Activated T-cell treated with anti-CD3 and anti-CD28 coated beads for 24 hours (primary cell): ENCODE measurements at places on chromosomes 5 and 9.

DNA sequence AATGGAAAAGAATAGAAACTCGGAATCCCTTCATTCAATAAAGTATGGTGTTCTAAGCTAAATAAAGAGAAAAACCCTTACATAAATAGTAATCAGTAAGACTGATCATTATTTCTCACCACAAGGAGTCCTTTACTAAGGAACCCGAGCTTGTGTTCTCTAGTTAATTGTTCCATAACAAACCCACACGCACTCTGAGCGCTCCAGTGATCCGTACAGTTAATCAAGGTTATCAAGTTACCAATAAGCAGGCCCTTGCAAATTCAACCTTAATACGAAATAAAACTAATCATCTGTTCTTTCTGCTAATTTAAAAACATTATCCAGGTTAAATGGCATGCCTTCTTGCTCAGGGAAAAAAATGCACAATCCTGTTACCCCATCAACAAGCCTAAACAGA is 224.4 kb downstream of the FRMD3 start:
- DNase-seq, result no peak

GRCh38 chr9:121909111-121909510 is 184.0 kb downstream of the TTLL11 start:
- no peak for DNase-seq

DNA sequence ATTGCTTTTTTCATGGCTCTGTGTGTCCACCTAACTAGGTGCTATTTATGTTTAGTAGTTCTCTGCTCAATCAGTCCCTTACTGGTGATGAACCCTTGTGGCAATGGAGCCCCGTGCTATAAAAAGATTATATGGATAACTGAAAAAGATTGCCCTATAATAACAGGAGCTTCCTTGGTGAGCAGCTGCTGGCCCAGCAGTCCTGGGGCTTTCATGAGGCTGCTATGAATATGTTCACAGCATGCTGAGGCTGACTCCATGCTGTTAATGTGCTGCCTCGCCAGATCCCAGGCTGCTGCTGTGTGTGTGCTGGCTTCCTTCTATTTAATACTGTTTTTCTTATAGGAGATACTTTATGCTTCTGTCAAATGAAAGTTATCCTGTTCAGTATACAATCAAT is 357.5 kb downstream of the TAF11L14 start:
- no peak for DNase-seq

- no peak for DNase-seq
These were observed 8.3 kb downstream of the COL15A1 start for GRCh38 chr9:98951967-98952366.

- no peak for DNase-seq
These were observed 251.6 kb downstream of the ADGRV1 start for GRCh38 chr5:90810211-90810610.

DNA sequence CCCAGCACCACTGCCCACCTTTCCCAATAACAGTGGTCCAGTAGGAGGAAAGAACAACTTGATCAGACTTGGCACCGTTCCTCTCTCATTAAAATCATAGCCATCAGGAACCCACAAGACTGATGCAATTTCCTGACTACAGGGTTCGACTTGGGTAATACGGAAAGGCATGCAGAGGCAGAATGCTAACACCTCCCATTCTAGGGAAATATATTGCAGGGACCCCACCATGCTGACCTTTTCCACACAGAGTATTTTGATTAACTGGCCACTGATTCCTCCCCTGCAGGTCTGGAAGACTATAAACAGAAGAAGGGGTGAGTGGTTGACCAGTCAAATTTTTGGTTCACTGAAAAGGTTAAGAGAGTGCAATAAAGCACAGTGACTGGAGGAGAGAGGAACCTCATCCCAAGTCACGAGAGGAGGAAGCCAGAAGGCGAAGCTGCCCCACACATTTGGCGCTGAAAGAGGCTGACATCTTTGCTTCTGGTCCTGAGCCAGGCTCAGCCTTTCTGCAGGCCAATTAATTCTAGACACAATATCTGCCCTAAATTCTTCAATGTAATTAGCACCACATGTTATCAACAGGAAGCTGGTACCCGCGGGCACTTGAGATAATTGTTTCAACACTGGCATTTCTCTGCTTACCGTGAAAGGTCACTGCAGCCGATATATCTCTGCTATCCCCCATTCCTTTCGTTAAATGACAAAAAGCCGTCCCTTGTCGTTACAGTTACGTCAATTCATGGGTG is 64.7 kb upstream of the SPOCK1 start:
- DNase-seq, result no peak

DNA sequence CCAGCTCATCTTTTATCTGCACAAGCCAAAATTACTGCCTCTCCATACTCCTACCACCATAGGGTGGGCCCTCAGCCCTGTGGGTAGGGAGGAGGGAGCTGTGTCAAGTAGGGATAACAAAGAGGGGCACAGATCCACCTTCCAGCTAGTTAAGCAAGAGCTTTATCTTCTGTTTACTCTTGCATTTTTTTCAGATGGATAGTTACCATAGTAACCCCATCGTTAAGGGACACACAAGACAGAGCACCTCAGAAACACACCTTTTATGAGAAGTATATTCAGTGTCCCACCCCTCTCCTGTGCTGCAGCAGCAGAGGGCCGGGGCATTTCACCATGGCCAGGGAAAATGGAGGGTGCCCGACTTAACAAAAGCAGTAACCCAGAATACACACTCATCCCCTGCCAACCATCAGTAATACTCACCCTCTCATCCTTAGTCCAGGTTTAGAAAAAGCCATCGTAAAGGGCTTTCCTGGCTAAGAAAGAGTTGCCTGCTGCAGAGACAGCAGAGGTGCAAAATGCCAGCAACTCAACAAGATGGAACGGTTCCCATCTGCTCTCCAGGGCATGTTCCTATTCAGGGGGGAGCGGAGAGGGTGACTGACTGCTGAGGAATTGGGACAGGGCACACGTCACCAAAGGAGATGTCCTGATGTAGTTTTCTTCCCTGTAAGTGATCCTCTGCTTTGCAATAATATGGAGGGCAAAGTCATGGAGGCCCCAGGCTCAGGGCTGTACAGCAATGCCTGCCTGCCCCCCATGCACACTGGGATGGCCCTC is 25.1 kb downstream of the MACROH2A1 start:
- DNase-seq, result no peak

DNA sequence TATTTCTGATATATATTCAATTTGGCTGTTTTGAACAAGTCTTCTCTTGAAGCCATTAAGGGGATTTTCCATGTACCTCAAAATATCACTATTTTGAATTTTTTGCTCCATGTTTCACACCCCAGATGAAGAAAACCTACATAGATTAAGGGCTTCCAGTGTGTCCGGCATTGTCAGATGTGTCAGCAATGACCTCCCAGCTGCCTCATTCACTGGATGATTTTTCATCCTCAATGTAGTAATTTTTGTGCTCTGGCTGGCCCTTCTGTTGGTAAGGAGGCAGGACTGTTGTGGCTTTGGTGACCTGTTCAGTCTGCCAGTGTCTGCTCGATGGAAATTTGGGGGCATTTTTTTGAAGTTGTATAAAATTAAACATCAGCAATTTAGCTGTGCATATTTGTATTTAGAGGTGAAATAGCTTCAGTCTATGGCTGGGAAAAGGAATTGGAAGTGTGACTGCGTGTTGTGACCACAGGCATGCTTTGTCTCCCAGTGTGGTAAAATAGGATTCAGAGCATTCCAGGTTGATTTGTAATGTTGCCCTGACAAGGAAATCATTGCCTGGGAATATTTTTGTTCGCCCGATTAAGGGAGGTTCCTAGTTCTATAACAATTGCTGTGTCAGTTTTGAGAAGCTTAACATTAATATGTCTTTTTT is 312.4 kb downstream of the ARHGEF28 start:
- DNase-seq, result no peak

DNA sequence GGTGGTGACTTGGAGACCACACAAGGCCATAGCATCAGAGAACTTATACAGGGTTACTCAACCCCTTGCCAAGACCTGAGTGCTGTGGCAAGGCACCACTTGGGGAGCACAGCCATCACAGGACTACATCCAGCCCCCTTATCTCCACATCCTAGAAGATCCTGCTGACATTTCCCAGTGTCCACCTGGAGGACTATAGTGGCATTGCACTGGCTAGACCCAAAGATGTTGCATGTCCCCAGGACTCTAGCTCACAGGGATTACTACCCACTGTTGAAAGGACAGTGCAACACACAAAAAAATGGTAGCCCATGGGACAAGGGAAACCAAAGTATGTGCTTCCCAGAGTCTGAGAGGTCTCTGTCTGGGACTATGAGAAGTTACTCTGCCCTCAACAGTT is 411.1 kb upstream of the NUDT12 start:
- no peak for DNase-seq

GRCh38 chr5:161167016-161167767 is 315.2 kb upstream of the ATP10B start:
- no peak for DNase-seq

DNA sequence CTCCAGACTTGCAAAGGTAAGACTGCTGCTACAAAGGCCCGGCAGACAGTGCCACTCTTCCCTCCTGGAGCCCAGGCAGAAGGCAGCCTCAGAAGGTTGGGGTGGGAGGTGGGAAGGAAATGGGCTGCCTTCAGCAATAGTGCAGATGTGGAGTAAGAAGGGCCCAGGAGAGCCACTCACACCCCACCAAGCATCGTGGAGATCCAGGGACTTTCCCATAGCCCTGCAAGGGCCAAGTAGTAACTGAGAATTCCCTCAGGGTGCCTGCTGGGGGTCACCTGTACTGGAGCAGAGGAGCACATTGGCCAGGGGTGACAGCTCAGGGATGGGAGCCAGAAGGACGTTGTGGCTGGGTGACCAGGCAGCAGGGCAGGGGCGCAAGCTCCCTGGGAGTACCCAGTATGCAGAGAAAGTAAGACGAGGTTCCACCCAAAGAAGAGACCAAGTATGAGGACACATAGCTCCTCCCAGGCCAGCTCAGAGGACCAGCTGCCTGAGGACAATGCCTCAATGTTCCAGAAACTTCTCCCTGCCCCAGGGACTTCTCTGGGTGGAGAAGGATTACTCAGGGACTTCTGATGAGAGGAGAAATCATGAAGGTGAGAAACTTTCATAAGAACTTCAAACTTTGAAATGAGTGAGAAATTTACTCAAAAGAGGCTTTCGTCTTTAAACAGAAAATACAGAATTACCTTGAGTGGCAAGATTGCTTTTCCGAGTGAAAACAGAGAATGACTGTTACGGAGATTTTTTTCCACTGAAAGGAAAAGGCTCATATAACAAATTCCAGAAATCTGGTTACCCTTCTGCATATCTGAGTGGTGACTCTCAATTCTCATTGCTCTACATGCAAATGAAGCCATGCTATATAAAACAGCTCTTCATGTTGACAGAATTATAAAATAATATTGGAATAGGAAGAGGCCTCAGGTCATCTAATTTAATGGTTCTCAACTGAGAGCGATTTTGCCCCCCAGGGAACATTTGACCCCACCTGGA is 87.9 kb upstream of the TRIO start:
- DNase-seq, result no peak
